Head of caudate nucleus (tissue), 42 donors: ENCODE measurements at places on chromosomes 13 and 19.

DNA sequence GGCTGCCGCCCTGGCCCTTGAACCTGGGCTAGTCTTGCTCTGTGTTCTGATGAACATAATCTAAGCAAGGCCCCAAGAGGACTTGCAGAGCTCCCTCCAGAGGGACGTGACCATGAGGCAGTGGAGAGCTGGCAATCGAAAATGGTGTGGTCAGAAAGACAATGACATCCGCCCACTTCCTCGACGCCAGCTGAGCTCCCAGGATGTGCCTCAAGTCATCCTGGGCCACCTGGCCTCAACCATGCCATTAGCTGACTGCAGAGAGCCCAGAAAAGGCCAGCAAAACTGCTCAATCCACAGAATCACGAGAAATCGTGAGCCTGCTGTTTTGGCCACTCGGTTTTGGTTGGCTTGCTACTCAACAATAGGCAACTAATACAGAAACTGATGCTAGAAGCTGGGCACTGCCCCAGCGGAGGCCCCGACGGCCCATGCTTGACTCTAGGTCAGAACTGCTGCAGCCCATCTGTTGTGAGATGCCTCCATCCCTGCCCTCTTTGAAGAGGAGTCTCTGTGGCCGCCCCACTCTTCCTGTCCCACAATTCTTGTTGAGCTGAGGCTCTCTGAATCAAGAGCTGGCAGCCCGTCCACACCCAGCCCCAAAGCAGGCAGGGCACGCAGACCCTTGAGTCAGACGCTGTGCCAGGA, 53.3 kb downstream of the STK24 start:
- no peak for DNase-seq

- no peak for DNase-seq
These were observed 405.7 kb upstream of the SLC10A2 start for GRCh38 chr13:103471896-103472295.

- no peak for DNase-seq
These were observed 33.0 kb downstream of the LAIR2 start for GRCh38 chr19:54535601-54536000.

DNA sequence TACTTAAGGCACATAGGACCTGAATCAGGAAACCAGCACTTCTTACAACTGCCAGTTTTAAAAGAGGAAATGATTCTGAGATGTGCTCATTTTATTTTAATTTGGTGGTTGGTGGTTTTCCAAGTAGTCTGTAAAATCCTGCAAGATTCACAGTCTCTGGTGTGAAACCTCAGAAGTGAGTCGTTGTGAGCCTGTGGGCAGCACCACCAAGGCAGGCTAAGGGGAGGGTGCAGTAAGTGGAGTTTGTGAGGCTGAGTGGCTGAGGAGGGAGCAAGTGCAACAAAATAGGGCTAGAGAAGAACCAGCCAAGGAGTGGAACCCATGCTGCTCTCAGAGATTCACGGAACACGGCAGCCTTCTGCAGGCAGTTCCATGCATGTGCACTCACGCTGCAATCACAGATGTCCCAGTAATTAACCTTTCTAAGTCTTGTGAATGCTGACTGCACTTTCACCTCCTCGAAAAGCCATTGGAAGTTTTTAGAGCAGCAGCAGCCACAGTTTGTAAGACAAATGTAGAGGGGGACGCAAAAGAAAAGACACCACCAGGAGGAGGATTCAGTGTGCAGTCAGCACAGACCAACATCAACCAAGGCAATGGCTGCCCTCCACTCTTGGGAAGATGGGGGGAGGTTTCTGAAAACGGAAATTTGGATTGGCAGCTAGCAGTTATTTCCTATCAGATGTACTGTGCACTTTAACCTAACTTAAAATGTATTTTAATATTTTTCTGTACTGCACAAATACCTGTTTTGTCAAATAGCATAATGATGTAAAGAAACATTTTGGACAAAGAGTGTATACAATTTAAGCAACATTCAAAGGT, 44.9 kb downstream of the ESD start:
- DNase-seq = no peak

- no peak for DNase-seq
These were observed 1050.4 kb downstream of the EFNB2 start for GRCh38 chr13:105485081-105485480.

GRCh38 chr19:36008336-36008978, at the start of gene SYNE4:
SYNE4 (minus strand) TSS chr19:36008813; CDS start chr19:36008681, 132 bp downstream.
- DNase-seq = no peak

DNA sequence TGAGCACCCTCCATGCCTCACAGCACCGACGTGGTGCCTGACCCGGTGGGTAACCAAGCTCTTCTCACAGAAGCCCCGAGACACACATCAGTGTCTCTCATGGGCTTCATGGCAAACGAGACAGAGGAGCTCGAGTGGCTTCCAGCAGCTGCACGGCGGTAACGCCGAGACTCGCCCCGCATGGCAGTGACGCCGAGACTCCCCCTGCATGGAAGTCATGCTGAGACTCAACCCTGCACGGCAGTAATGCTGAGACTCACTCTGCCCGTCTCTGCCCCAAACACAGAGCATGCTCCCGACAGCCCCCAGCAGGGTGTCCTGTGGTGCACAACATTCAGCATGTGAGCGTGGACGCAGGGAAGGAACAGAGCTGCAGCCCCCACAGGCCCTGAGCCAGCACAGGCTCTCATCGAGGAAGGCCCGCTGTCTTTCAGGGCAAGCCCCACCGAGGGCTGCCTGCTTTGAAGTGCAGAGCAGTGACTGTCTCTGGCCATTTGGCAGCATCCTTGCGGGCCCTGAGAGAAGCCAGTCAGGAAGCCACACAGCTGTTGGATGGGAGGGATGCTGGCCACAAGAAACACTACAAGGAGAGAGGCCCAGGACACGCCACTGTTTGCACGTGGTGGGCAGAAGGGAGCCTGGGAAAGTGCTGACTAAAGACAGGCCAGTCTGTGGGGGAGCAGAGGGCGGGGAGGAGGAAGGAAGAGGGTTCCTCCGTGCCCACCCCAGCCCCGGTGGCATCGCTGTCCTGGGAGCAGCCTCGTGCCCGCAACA, 9.5 kb downstream of the GAS6 start:
- peak; percentile 56 for DNase-seq

DNA sequence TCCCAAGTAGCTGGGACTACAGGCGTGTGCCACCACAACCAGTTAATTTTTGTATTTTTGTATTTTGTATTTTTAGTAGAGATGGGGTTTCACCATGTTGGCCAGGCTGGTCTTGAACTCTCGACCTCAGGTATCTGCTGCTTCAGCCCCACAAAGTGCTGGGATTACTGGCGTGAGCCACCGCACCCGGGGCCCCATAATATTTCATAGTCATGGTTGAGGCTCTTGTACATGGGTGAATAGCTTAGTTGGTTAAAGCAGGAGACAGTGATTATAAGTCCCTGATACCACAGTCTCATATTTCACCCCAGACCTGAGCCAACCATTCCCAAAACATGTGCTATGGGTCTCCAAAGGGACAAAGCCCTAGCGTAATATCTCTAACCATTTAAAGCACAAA, 26.1 kb downstream of the MBNL2 start:
- no peak for DNase-seq

DNA sequence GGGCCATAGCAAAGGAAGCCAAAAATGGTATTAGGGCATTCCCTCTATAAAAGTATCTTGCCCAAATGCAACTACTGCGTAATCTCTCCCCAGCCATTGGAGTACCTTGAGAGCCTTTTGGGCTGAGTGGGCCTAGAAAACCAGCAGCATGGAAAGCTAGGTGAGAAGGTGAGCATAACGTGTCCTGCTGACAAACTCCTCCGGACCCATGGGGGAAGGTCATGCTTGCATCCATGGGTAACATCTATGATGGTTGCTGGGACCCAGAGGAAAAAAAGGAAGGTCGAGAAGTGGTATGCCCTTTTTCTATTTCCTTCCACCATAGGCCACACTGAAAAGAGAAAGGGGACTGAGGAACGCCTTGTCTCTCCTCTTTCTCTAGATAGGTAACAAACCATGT, 57.4 kb downstream of the ZNF728 start:
- DNase-seq = no peak

DNA sequence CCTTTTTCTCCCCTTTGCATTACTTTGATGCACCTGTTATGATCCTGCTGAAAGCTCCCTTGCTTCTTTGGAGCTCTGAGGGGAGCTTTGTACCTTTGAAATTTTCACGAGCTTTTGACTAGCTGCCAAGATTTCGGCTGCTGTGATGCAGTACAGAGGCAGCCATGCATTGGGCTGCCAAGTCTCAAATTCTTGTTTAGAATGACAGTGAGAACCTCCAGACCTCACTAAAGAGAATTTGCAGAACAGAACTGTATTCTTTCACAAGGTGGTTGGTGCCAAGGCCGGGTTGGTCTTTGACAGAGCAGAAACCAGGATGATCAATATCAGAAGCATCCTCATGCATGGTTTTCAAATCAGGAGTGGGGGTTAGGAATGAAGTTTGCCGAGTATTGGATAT, 414.8 kb downstream of the GPC5 start:
- no peak for DNase-seq

DNA sequence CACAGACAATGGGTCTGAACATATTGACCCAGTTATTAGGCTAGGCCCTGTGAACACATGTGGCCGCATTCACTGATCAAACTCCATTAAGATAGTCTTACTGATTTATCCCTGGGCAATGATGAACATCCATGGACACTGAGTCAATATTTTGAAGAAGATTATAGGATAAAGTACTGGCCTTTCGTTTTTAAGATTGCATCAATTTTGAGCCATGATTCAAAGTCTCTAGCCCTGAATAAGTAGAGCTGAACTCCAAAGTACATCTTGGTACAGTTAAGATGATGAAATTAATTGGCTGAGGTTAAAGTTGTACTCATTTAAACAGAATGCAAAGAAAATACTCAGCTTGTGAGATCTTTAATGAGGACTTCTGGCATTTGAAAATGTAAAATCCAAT, 1581.9 kb downstream of the EFNB2 start:
- DNase-seq = no peak

DNA sequence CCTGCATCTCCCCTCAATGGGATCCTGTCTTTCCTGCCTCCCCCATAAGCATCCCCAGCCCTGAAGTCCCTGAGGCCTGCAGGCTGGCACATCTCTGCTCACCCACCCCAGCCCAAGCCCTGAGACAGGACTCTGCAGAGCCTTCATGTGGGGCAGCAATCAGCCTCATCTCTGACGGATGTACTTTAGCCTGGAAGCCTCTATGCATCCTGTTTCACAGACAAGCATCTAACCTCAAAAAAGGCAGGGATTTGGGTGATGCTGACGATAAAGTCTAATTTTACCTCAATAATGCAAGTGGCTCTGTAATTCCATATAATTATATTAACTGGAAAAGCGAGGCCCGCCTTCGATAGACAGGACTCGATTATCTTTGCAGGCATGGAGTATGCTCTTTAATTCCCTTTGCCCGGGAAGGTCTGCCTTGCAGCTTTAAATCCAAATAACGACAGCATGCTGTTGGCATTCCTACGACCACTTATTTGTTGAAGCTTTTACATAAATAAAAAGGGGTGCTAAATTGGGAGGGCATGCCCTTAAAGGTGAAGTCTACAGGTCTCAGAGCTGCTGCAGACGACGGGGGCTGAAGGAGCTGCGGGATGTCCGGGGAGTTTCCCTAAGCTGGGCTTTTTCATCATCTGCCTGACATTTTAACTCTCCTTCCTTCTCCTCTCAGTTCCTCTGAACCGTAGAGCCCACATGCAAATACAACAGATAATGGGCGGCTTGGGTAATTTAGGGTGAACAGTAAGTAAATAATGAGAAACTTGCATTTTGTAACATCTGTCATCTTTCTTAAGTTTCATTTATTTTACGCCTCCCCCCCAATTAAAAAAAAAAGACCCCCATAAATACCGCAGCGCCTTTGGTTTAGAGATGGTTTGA, 211.5 kb downstream of the URI1 start:
- DNase-seq = no peak

GRCh38 chr13:39282400-39282972, 244.2 kb downstream of the NHLRC3 start:
- no peak for DNase-seq

DNA sequence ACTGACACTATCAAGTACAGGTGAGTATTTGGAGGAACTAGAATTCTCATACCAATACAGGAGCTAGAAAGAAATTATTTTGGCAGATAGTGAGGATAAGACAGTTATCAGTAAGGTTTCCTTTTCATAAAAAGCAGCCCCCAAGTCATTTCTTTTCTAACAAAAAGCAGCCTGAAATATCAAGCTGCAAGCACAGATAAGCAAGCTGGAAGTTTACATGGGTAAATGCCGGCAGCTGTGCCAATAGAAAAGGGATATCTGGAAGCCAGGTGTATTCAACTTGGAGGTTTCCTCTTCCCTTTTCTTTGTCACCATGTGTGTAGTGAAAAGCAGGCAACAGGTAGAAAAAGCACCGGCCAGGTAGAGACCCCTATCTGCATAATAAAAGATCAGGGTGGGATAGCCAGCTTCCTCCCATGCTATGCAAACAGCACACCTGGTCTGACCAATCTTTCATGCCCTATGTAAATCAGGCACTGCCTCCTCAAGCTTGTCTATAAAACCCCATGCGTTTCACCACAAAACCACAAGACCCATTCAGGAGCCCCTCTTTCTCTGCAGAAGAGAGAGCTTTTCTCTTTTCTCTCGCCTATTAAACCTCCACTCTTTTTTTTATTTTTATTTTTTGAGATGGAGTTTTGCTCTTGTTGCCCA, 22.9 kb downstream of the CYP4F2 start:
- DNase-seq = no peak

- no peak for DNase-seq
These were observed 892.4 kb upstream of the MIR17HG start for GRCh38 chr13:90455067-90455466.

DNA sequence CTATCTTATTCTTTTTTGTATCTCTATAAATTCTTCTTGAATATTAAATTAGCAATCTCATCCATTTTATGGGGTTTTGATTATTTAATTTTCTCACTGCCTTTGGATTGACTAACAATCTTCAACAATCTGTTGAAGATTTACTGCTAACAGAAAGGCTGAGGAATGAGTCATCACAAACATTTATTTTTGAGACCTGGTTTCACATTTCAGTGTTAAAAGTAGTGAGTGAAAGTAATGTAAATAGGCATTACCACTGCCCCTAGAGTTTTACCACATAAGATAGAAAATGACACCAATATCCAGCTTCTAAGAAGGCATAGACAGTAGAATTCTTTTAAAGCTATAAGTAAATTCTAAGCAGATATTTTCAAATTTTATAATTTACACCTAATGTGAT, 472.8 kb downstream of the OLFM4 start:
- DNase-seq = no peak

DNA sequence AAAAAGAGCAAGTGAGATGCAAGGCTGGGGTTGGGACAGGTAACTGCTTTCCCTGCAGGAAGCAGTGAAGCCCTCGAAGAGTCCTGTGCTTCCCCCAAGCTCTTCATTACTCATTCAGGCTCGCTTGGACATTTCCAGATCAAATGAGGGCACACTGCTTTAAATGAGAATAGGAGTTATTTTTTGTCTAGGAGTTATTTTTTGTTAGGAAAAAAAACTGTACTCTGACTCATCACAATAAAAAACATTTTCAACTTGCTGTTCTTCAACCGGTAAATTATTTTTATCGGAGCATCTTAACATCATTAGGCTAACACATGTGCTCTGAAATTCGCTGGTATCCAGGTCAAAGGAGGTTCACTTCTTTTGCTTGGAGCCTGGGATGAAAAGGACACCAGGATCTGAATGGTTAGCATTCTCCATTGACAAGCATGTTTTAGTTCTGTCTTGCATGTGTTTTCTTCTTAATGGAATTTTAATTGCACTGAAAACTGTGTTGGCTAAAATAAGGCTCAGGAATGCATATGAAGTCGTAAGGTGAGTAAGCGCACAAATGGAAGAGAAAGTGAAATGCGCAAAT, 80.7 kb upstream of the STK24 start:
- DNase-seq = no peak

GRCh38 chr19:38845374-38846024, 4.3 kb downstream of the HNRNPL start:
- DNase-seq = no peak

GRCh38 chr19:18795540-18795939, 4.4 kb upstream of the COMP start:
- peak; percentile 64 for DNase-seq

GRCh38 chr13:28837111-28837510, 17.0 kb downstream of the MTUS2 start:
- no peak for DNase-seq
